ENCODE measurements at places on chromosomes 7 and 10.

DNA sequence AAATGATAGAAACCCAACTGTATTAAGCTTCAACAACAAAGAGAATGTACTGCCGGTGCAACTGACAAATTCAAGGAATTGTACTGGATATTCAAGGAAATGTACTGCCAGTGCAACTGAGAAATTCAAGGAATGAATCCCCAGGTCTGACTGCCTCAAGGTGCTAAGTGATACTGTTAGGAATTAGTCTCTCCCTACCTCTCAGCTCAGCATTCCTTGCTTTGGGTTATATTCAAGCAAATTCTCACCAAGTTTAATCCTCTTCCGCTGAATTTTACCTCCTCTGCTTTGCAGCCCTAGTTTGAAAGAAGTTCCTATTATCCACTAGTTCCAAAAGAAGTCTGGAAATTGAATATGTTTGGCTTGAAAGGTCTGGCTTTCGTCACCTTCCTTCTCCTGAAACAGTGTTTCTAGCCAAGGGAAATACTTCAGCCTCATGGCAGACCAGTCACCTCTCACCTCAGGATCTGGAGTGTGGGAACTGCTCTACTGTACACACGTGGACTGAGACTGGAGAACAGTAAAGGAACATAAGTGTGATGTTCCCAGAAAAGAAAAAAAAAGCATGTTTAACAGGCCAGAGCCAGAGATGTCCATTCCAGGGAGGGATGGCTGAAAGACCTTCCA lies 60.4 kb downstream of the SORCS1 start:
- H3K27ac ChIP-seq: no peak overlapping the region
- H3K4me1 ChIP-seq: no peaks in the 10 kb centered on the region
- DNase-seq: no peak
- no peaks in the 10 kb centered on the region for H3K36me3 ChIP-seq

- peaks cover 12% of the 10 kb centered on the region for H3K4me1 ChIP-seq
- no peak for DNase-seq
- no peaks in the 10 kb centered on the region for H3K36me3 ChIP-seq
- H3K4me3 ChIP-seq: no peak overlapping the region
- H3K27ac ChIP-seq: no peak overlapping the region
Measured at GRCh38 chr7:37440738-37441385, 7.8 kb downstream of the ELMO1 start.

- H3K27me3 ChIP-seq: no peaks in the 10 kb centered on the region
- no peak overlapping the region for H3K4me3 ChIP-seq
- no peaks in the 10 kb centered on the region for H3K36me3 ChIP-seq
- H3K27ac ChIP-seq: no peak overlapping the region
- no peaks in the 10 kb centered on the region for H3K4me1 ChIP-seq
- DNase-seq: no peak
Measured at GRCh38 chr10:69375307-69376151, 41.2 kb downstream of the TACR2 start.

GRCh38 chr10:60290558-60290957 lies 99.1 kb downstream of the ANK3 start:
- DNase-seq: no peak
- no peak overlapping the region for H3K27ac ChIP-seq
- no peaks in the 10 kb centered on the region for H3K36me3 ChIP-seq
- H3K4me3 ChIP-seq: no peak overlapping the region
- H3K4me1 ChIP-seq: peaks cover 6% of the 10 kb centered on the region

DNA sequence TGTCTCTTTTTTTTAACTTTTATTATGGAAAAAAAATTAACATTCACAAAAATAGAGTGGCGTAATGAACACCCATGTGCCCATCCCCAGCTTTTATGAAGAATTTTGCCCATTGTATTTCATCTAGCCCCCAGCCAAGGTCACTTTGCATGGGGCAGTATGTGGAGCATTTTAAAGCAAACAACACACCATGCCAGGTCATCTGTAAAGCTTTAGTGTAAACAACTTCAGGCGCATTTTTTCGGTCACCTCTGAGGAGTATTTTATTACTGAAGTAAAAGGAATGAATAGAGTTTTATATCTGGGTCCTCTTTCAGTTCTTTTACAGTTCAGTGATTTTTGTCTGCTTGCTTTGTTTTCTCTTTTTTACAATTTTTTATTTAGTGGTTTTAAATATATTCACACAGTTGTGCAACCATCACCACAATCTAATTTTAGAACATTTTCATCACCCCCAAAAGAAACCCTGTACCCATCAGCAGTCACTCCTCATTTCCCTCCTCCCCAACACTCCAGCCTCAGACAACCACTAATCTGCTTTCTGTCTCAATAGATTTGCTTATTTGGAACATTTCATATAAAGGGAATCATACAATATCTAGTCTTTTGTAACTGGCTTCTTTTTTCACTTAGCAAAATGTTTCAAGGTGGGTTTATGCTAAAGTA lies 87.9 kb downstream of the SLC37A3 start:
- peaks cover 12% of the 10 kb centered on the region for H3K4me1 ChIP-seq
- no peaks in the 10 kb centered on the region for H3K27me3 ChIP-seq
- H3K27ac ChIP-seq: no peak overlapping the region
- no peak for DNase-seq

DNA sequence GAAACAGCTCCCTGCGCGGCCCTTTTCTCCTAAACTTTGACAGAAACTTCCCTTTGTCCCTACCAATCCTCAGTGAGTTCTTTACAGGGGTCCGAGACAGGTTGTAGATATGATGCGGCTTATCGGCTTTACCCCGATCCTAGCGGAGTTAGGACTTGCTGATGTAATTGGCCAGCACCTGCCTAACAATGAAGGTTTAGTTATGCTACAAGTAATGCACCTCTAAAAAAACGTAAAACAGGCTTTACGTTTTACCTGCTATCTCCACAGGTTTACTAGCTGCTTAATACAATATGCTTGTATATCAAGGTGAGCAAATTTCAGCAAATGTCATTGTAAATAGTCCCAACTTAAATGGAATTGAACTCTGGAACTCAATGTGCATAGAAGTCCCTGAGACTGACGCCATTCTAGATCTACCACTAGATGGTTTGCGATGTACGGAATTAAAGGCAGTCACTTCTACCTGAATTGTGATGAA lies 697 bp upstream of the SNX13 start:
- H3K27me3 ChIP-seq: no peaks in the 10 kb centered on the region
- DNase-seq: peak; percentile 40
- peak overlapping the region; percentile 62 for H3K4me3 ChIP-seq
- no peaks in the 10 kb centered on the region for H3K36me3 ChIP-seq
- peaks cover 15% of the 10 kb centered on the region for H3K4me1 ChIP-seq

DNA sequence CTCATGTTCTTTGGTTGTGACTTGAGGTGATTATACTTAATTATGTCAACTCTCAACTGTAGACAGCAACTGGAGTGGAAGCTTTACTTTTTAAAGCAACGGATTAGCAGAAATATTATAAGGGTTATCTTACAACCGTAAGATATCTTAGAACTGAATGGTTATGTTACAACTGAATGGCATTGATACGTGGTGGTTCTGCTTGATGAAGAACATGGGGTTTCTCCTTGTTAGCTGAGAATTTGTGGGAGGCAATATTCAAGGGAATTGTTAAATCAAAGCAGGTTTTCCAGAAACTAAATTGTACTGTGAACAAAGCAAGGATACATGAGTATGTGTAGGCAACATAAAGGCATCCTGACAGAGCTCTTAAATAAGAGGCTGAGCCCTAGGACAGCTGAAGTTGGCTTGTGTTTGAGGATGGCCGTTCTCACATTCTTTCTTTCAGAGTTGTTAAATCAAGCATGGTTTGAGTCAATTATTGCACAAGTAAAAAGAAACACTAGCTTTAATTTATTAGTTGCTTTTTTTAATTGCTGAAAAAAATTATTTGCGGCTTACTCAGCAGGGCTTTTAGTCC lies 350.0 kb downstream of the PLXDC2 start:
- no peak for DNase-seq
- no peaks in the 10 kb centered on the region for H3K36me3 ChIP-seq
- no peak overlapping the region for H3K4me3 ChIP-seq
- H3K27me3 ChIP-seq: no peaks in the 10 kb centered on the region
- no peaks in the 10 kb centered on the region for H3K4me1 ChIP-seq
- no peak overlapping the region for H3K27ac ChIP-seq

- H3K27ac ChIP-seq: no peak overlapping the region
- DNase-seq: no peak
- H3K4me3 ChIP-seq: no peak overlapping the region
- H3K4me1 ChIP-seq: no peaks in the 10 kb centered on the region
- H3K36me3 ChIP-seq: no peaks in the 10 kb centered on the region
Measured at GRCh38 chr7:104480529-104480928, 152.1 kb downstream of the LHFPL3 start.
